ENCODE measurements at places on chromosomes 5 and 9. TPM values are rescaled to one million over a fixed set of nuclear protein-coding genes. Genes with fewer than 3 reads are reported as not detected.

GABRA1 gene
- total RNA-seq = not detected

ORM2 gene
- not detected for total RNA-seq

- no peaks in the 10 kb centered on the region for H3K27me3 ChIP-seq
- no peaks in the 10 kb centered on the region for H3K36me3 ChIP-seq
- DNase-seq = peak; percentile 20
- no peaks in the 10 kb centered on the region for H3K4me1 ChIP-seq
- no peak overlapping the region for H3K4me3 ChIP-seq
- H3K27ac ChIP-seq = no peak overlapping the region
These were observed 65.0 kb downstream of the FGF18 start for GRCh38 chr5:171484460-171484899.

DNA sequence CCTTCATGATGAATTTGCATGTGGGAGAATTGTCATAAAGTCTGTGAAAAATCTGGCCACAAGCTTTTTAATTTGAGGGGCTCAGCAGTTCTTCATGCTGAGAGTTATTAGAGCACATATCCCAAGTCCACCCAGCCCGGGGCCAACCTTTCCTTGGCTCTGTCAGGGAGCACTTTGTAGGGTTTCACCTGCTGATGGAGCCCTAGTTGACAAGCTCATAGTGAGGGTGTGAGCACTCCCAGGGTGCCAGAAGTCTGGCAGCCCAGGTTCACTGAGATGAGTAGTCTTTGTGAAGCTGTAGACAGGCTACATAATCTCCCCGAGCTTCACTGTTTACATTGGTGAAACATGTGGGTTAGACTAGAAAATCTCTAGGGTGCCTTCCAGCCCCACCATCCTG, 97.2 kb upstream of the NREP start:
- no peaks in the 10 kb centered on the region for H3K36me3 ChIP-seq
- no peak for DNase-seq
- H3K27ac ChIP-seq = no peak overlapping the region
- no peaks in the 10 kb centered on the region for H3K4me1 ChIP-seq

GRCh38 chr9:136146126-136147037, 27.7 kb upstream of the TMEM250 start:
- no peak overlapping the region for H3K4me3 ChIP-seq
- no peak for DNase-seq
- H3K36me3 ChIP-seq = no peaks in the 10 kb centered on the region
- H3K27ac ChIP-seq = no peak overlapping the region

DNA sequence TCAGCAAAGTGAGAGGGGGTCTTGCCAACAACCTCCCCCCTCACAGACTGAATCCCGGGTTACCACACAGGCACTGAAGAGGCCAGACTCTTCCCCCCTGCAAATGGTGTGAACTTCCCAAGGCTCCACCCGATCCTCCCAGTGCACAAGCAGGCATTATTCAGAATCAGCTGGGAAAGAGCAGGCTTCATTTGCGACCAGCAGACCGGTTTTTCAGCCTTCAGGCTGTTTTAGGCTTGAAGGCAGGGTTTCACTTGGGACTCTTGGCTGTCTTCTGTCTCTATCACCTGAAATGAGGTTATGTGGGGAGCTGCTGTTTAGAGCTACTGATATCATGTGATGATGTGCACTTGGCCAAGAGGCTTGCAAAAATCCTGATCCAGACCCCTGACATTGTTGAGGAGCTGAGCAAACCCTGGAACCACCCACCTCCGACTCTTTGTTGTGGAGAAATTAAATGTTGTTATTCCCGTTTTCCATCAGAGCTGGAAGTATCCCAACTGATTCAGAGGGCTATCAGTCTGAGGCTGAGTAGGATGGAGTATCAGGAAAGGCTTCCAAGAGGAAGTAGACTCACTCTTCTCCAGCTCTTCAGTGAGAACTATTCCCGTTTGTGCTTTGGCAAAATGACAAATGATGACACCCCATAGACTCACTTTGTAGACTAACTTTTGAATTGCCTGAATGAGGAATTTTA, 63.3 kb upstream of the ZFR start:
- no peaks in the 10 kb centered on the region for H3K27me3 ChIP-seq
- no peak for DNase-seq
- H3K4me1 ChIP-seq = no peaks in the 10 kb centered on the region
- no peak overlapping the region for H3K27ac ChIP-seq
- no peak overlapping the region for H3K4me3 ChIP-seq

TRIM32 gene
- 19.9 TPM for total RNA-seq

- H3K36me3 ChIP-seq = no peaks in the 10 kb centered on the region
- H3K27me3 ChIP-seq = no peaks in the 10 kb centered on the region
- no peak for DNase-seq
- H3K4me3 ChIP-seq = no peak overlapping the region
These were observed 612.9 kb upstream of the TLE4 start for GRCh38 chr9:78958892-78959291.

CTSV gene
- total RNA-seq = 0.17 TPM

- H3K36me3 ChIP-seq = no peaks in the 10 kb centered on the region
- peaks cover 41% of the 10 kb centered on the region for H3K27me3 ChIP-seq
- peaks cover 3% of the 10 kb centered on the region for H3K4me1 ChIP-seq
- H3K4me3 ChIP-seq = no peak overlapping the region
- DNase-seq = no peak
These were observed 726 bp upstream of the ADGRV1 start for GRCh38 chr5:90557871-90558270.

DNA sequence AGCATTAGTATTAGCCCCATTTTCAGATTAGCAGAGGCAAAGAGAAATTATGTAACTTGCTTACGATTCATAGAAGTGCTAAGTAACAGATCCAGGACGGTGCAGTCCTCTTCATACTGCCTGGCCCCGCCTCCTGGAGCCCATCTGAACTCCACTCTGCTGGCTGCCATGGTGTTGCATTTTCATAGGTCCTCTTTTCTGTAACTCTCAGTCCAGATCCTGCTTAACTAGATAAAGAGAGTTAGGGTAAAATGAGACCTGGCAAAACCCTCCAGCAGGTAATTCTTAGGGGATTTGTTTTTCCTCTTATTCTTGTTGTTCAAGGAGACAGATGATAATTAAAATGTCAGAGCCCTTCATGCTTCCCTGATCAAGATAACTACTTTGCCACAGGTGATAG, 135.1 kb upstream of the EFNA5 start:
- H3K36me3 ChIP-seq = no peaks in the 10 kb centered on the region
- no peaks in the 10 kb centered on the region for H3K4me1 ChIP-seq
- no peaks in the 10 kb centered on the region for H3K27me3 ChIP-seq
- no peak for DNase-seq
- no peak overlapping the region for H3K4me3 ChIP-seq
- no peak overlapping the region for H3K27ac ChIP-seq

C1QTNF3 gene
- 7.6 TPM for total RNA-seq

All from CD4-positive, CD25-positive, alpha-beta regulatory T cell (primary cell).